CD8-positive, alpha-beta memory T cell (primary cell): ENCODE measurements at places on chromosomes 12 and 14.

DNA sequence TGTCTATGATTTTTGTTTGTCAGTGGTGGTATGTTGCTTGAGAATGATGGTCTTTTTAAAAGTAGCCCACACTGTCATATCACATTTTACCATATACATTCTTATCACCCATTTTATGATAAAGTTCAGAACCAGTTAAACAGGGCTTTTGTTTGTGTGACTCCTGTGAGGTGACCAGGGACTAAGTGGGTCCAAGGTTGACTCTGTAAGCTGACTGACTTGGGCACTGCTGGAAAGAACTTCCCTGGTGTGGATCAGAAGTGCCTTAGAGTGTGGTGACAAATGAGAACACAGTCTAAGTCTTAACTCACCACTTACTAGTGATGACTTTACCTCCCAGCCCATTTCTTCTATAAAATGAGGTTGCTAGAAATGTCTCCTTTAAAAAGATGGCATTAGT, 52.6 kb downstream of the VRK1 start:
- DNase-seq: no peak
- H3K4me3 ChIP-seq: no peak overlapping the region
- no peaks in the 10 kb centered on the region for H3K27me3 ChIP-seq
- H3K4me1 ChIP-seq: no peaks in the 10 kb centered on the region
- no peaks in the 10 kb centered on the region for H3K36me3 ChIP-seq

- H3K36me3 ChIP-seq: no peaks in the 10 kb centered on the region
- DNase-seq: no peak
- no peaks in the 10 kb centered on the region for H3K4me1 ChIP-seq
- H3K27me3 ChIP-seq: no peaks in the 10 kb centered on the region
- H3K27ac ChIP-seq: no peak overlapping the region
- H3K4me3 ChIP-seq: no peak overlapping the region
Measured at GRCh38 chr14:44412858-44413569, 94.1 kb downstream of the FSCB start.

DNA sequence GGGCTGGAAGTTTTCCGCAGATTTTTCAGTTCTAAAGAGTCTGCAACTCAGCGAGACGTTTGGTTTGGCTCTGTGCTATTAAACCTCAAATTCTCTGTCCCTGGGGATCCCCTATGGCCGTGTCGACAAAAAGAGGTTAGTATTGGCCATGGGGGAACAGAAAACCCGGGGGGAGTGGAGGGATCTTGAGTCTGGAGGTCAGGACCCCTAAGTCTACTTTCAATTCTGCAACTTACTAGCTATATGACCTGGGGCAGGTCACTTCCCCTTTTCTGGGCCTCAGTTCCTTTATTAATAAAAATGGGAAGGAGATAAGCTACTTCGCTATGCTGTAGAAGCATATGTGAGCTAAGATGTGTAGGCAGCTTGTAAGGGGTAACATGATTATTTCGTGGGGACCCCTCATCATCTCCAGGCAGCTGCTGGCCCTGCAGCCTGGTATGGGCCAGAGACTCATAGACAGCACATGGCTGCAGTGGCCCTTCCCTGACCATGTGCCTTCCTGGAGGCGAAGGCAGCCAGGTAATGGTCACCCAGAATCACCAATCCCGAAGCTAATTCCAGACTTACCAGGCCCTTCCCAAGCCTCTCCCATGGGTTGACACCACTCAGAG, 8.6 kb downstream of the ASB2 start:
- no peaks in the 10 kb centered on the region for H3K36me3 ChIP-seq
- DNase-seq: no peak
- H3K27ac ChIP-seq: no peak overlapping the region

DNA sequence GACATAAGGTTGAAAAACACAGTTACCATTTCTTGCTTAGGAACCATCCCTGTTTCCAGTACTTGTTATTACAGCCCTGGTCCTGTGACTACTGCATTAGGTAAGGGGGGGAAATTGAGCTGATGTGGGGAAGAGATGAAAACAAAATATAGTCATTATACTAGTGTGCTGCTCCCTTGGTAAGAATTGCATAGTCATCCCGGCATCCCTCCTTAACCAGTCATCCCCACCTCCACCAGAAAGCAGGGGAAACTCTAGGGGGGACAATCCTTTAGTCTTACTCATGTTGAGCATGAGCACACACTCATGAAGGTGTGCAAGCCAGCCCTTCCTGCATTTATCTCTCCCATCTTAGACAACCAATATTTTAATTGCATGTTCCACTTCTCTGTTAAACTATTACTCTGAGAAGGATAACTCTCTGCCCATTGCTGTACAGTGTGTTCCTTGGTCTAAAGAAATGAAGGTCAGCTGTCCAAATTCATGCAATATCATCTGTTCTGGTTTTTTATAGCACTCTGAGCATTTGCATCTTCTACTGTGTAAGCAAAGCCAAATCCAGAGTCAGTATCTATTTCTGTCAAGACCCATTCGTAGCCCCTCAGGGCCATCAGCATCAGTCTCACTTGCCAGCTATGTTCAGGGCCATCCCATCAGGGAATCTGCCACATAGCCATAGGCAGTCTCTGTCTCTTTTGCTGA, 46.8 kb downstream of the TMEM30B start:
- H3K4me3 ChIP-seq: no peak overlapping the region
- H3K27ac ChIP-seq: no peak overlapping the region
- H3K4me1 ChIP-seq: no peaks in the 10 kb centered on the region
- no peak for DNase-seq

DNA sequence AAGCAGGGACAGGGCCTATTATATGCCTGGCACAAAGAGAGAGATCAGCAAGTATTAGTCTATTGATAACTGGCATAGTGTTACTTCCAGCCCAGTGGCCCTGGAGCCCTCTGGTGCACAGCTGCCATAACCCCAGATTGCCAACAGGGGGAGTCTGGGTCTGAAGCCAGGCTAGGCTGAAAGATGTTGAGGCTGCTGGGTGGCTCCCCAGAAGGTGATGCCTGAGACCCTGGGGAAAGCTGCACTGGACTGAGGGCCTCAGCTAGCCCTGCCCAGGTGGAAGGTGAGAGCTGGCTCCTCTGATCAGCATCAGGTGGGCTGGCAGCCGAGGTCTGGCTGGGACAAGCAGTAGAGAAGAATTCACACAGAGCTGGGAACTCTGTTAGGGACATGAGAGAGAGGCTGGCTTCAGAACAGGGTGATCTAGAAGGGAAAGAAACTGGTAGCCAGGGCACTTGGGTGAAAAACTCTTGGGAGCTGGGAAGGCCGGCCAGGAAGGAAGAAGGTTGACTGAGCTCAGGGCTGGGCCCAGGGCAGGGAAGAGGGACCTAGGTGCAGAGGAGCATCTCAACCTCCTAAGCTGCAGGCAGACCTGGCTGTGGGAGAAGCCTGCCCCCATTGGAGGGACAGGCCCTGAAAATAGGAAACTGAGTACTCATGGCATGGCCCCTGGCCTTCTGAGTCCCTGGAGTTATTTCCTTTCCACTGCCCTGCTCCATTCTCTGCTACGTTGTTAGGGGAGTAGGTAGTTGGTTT, 3.9 kb downstream of the GZMH start:
- no peak overlapping the region for H3K4me3 ChIP-seq
- H3K4me1 ChIP-seq: peaks cover 45% of the 10 kb centered on the region
- DNase-seq: peak; percentile 48
- H3K36me3 ChIP-seq: no peaks in the 10 kb centered on the region

GRCh38 chr12:9363145-9363544, 154.9 kb upstream of the PZP start:
- no peak overlapping the region for H3K4me3 ChIP-seq
- no peak overlapping the region for H3K27ac ChIP-seq
- no peaks in the 10 kb centered on the region for H3K27me3 ChIP-seq
- no peak for DNase-seq
- no peaks in the 10 kb centered on the region for H3K36me3 ChIP-seq

DNA sequence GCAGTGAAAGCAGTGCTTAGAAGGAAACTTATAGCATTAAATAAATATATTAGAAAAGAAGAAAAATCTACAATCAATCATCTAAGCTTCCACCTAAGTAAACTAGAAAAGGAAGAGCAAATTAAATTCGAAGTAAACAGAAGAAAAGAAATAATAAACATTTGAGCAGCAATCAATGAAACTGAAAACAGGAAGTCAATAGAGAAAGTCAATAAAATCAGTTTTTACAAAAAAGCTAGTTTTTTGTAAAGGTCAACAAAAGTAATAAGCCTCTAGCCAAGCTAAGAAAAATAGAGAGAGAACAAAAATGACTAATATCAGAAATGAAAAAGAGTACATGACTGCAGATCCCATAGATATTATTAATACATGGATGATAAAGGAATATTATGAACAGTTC, 34.2 kb upstream of the KTN1 start:
- H3K36me3 ChIP-seq: no peaks in the 10 kb centered on the region
- DNase-seq: no peak
- H3K27ac ChIP-seq: no peak overlapping the region
- H3K27me3 ChIP-seq: no peaks in the 10 kb centered on the region

DNA sequence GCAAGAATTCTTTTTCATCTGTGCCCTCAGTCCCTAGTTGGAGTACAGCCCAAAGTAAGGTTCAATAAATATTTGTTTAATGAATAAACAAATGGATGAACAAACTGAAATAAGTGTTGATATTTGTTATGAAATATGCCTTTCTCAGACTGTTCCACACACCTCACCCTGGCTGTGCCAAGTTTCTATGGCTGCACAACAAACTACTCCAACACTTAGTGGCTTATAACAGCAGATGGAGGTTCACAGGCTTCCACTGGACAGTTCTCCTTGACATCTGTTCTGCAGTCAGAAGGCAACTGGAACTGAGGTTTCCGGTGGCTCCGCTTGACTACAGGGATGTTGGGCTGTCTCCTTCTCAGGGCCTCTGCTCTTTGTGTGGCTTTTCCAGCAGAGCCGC, 197.1 kb downstream of the RGS6 start:
- no peaks in the 10 kb centered on the region for H3K4me1 ChIP-seq
- no peaks in the 10 kb centered on the region for H3K36me3 ChIP-seq
- no peak overlapping the region for H3K27ac ChIP-seq
- peaks cover 4% of the 10 kb centered on the region for H3K27me3 ChIP-seq

GRCh38 chr12:108322998-108323397, 16.1 kb downstream of the CMKLR1 start:
- H3K27ac ChIP-seq: no peak overlapping the region
- no peaks in the 10 kb centered on the region for H3K36me3 ChIP-seq
- H3K4me3 ChIP-seq: no peak overlapping the region
- no peak for DNase-seq

- H3K4me3 ChIP-seq: no peak overlapping the region
- no peak for DNase-seq
- H3K27me3 ChIP-seq: peaks cover 8% of the 10 kb centered on the region
- H3K4me1 ChIP-seq: no peaks in the 10 kb centered on the region
Measured at GRCh38 chr12:52792185-52793029, 3.5 kb downstream of the KRT3 start.

- no peak within 1 kb of the TSS for H3K4me3 ChIP-seq
- no peak for DNase-seq
- no peaks in the 10 kb centered on the region for H3K27me3 ChIP-seq
- H3K4me1 ChIP-seq: peaks cover 4% of the 10 kb centered on the region
- H3K27ac ChIP-seq: no peak within 1 kb of the TSS
Measured at GRCh38 chr12:52079576-52080402, at the start of gene SMIM41. SMIM41 (plus strand) TSS chr12:52079704; CDS start chr12:52079780, 76 bp downstream.

GRCh38 chr14:64598404-64598803, 48.6 kb downstream of the PPP1R36 start:
- H3K27me3 ChIP-seq: no peaks in the 10 kb centered on the region
- no peak for DNase-seq
- no peak overlapping the region for H3K27ac ChIP-seq

GRCh38 chr14:22113401-22113800, 439.8 kb upstream of the OR4E1 start:
- H3K27me3 ChIP-seq: no peaks in the 10 kb centered on the region
- H3K4me3 ChIP-seq: no peak overlapping the region
- no peak for DNase-seq
- H3K4me1 ChIP-seq: no peaks in the 10 kb centered on the region
- no peaks in the 10 kb centered on the region for H3K36me3 ChIP-seq

DNA sequence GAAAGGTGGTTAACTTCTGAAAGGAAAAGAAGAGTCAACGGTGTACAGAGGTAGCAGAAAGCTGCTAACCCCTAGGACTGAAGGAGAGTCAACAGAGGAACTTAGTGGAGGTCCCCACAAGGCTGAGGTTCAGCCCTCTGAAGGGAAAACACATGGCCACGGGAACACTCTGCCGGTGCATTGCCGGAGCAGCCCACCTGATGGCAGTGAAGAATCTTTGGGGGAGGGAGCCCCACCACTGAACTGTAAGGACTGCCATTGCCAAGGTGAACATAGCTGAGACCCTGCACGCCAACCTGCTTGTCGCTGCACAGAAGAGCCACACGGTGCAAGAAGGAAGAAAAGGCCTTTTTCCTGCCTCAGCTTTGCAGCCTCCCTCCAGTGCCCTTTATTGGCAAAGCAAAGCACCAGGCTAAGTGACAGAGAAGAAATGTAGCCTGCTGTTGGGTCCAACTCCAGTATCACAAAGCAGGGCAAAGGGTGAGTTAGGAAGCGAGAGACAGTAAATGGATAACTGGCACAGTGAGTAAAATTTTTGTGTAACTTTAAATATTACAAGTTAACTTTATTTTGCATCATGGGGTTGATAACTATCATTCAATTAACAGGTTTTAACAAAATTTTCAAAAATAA, 76.9 kb downstream of the LIN52 start:
- H3K27ac ChIP-seq: no peak overlapping the region
- no peak overlapping the region for H3K4me3 ChIP-seq
- H3K27me3 ChIP-seq: no peaks in the 10 kb centered on the region

- no peak within 1 kb of the TSS for H3K27ac ChIP-seq
- H3K4me3 ChIP-seq: no peak within 1 kb of the TSS
- H3K36me3 ChIP-seq: no peaks in the 10 kb centered on the region
- peaks cover 57% of the 10 kb centered on the region for H3K27me3 ChIP-seq
Measured at GRCh38 chr14:88554457-88555286, at the start of gene PTPN21. PTPN21 (minus strand) TSS chr14:88555007; CDS start chr14:88550417, 4,590 bp downstream.

DNA sequence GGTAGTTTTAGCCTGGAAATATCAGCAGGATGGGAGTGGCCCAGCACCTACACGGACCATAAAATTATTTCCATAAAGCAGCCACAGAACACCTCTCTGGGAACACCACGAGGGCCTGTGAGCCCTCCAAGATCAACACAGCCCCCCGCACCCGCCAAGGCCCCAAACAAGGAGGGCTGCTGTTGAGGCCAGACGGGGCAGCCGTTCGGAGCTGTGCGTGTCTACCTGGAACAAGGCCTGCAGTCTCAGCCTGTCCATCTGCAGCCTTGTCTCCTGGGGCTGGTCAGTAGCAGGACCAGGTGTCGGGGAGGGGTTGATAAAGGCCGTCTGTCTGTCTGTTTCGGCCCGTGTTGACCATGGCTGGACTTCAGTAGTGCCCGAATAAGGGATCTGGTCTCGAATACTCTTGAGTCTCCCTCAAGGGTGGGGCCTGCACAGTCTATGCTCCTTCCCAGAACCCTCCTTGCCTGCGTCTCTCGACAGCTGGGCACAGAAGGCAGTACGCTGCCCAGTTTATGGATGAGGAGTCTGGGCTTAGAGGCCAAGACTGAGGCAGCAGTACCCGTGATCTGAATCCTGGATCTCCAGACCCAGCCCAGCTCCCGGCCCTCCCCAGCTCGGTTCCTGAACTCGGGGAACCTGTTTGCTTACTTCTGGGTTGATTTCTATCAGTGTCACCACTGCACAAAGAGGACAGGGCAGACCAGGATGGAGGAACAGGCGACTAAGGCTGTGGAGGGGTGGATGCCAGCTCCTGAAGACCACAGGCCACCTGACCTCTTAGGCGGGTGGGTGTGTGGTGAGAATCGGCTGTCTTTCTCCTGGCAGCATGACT, 23.1 kb upstream of the DLK1 start:
- no peaks in the 10 kb centered on the region for H3K27me3 ChIP-seq
- DNase-seq: no peak
- H3K4me3 ChIP-seq: no peak overlapping the region
- H3K36me3 ChIP-seq: no peaks in the 10 kb centered on the region

- H3K4me3 ChIP-seq: no peak overlapping the region
- no peak for DNase-seq
- H3K27me3 ChIP-seq: peaks cover 40% of the 10 kb centered on the region
- no peaks in the 10 kb centered on the region for H3K36me3 ChIP-seq
- no peak overlapping the region for H3K27ac ChIP-seq
Measured at GRCh38 chr14:36658123-36659009, 3.3 kb upstream of the PAX9 start.
